ENCODE measurements at places on chromosomes 5 and 9.

DNA sequence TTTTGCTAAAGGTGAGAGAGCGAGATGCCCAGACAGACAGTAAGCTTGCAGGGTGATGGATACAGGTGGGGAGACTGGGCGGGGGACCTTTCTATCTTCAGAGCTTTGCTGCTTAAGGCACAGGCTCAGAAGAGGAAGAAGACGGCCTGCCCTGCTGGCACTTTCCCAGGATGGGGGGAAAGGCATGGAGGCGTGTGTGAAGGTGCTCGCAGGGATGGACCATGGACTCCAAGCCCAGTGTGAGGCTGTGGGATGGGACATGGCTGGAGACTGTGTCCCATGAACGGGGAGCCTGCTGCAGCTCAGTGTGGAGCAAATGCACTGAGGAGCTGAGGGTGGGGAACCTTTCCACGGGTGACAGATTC is 243.2 kb upstream of the IRX4 start:
- DNase-seq, result no peak

DNA sequence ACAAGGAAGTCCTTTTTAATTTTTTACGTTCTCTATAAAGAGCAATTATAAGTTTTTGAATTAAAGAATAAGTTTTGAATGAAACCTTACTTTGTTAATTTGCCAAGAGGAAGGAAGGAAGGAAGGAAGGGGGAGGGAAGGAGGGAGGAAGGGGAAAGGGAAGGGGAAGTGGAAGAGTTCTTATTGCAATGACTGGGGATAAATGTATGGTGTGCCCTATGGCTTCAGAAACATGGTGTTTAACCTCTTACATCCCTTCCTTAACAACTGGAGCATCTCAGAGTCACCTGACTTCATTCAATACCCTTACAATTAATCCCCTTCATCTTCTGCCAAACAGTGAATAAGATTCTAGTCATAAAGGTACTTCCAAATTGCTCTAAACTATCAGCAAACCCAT is 16.0 kb downstream of the CEMIP2 start:
- DNase-seq, result no peak

DNA sequence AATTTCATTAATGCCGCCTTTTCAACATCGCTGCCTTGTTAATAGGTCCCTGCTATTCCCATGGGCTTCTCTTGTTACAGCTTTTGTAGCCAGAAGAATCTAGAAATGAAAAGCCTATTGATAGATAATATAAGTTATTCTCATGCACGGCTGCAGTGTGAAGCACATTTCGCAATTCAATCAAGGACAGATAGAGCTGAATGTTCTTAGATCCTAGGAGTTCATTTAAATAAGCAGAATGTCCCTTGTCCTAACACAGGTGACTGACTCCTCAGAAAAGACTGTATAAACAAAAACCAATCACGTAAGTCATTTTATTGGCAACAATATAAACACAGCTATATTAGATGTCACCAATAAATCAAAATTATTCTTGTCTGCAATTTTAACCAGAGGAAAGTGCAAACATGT is 9.4 kb downstream of the GLIS3 start:
- no peak for DNase-seq

DNA sequence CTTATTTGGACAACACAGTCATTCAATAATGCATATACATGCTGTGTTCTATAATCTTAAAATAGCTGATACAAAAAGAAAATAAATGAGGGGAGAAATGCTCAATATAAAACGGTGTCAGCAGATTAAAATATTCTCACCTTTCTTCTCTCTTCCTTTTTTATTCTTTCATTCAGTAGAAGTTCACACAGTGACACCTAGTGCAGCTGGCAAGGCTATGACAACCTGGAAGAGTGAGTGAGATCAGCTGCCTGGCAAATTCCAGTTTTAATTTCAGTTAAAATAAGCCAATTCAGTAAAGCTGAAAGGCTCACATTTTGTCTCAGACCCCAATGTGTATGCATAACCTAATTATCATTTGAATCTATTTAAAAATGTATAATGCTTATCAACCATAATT is 150.3 kb downstream of the RASEF start:
- DNase-seq, result no peak

DNA sequence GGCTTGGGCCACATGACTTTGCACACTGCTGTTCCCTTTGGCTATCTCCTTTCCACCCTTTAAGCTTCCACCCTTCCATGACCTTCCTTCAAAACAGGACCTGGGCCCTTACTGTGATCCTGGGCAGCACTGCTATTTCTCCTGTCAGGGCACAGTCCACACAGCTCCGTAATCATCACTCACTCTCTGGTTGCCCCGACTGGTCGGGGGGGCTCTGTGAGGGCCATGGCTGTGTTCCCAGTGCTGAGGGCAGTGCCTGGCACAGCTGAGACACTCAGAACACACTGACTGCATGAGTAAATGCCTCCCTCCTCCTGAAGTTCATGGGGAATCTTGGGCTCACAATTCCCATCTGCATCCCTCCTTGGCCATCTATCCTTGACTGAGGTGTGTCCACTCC is 12.2 kb downstream of the TRAF1 start:
- DNase-seq, result no peak

DNA sequence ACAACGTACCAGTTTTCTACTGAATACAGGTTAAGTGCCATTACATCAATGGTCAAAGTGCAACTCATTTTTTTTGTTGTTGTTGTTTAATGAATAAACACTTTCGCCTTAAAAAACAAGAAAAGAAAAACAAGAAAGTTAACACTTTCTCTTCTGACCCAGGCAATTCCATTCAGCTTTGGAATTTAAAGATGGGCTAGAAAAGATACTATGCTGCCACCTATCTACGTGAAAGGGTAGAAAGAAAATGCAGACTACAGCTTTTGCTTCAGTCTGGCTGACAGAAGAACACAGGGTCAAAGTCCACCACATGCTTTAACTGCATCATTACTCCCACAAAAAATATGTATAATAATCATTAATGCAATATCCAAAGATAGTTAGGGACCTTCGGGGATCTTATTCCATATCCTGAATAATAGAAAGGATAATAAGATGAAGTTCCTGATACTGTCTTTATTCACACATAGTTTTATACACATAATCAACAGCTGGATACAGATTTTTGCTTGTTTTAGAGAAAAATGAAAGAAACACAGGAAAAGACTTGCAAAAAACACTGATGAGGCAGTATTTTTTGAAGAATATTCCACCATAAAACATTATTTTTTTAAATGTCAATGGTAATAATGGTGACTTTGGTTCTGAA is 40.4 kb downstream of the ZDHHC21 start:
- DNase-seq, result peak; percentile 57

GRCh38 chr9:2116073-2116472 is 100.9 kb downstream of the SMARCA2 start:
- DNase-seq, result peak; percentile 34

GRCh38 chr9:86575825-86576525 is 221.8 kb upstream of the TUT7 start:
- DNase-seq, result no peak

DNA sequence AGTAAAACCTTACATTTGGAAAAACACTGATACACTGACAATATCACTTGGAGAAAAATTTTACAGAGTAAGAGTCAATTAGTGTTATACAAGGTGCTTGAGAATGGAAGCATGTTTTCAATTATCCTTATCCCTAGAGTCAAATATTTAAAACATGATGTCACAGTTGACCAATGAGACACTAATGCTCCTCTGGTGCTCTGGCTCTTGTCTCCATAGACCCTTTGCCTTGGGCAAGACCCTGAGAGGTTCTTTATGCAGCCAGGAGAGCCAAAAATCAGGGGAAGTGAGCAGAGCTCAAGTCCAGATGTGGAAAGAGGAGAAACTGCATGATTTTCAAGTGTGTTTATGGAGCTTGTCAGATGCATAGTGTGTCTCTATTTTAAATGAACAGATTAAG is 153.9 kb downstream of the MARCHF11 start:
- DNase-seq, result peak; percentile 15

DNA sequence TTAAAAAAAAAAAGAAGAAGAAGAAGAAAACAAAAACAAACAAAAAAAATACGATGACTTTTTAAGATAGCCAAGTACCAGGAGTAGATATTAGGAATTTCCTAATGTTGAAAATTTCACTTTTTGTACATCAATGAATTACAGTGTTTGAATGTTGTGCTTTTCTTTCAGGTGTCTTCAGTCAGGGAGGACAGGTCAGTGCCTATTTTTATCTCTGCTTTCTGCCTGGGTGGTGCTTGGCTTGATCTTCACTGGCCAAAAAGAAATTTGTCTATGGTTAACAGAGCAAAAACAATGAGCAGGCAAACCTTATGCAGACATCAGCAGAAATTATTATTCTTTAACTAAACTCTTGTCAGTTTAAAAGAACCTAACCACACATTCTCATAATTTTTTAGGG is 3.0 kb downstream of the SPINK6 start:
- no peak for DNase-seq

GRCh38 chr5:62771341-62771740 is 192.7 kb downstream of the LRRC70 start:
- no peak for DNase-seq

DNA sequence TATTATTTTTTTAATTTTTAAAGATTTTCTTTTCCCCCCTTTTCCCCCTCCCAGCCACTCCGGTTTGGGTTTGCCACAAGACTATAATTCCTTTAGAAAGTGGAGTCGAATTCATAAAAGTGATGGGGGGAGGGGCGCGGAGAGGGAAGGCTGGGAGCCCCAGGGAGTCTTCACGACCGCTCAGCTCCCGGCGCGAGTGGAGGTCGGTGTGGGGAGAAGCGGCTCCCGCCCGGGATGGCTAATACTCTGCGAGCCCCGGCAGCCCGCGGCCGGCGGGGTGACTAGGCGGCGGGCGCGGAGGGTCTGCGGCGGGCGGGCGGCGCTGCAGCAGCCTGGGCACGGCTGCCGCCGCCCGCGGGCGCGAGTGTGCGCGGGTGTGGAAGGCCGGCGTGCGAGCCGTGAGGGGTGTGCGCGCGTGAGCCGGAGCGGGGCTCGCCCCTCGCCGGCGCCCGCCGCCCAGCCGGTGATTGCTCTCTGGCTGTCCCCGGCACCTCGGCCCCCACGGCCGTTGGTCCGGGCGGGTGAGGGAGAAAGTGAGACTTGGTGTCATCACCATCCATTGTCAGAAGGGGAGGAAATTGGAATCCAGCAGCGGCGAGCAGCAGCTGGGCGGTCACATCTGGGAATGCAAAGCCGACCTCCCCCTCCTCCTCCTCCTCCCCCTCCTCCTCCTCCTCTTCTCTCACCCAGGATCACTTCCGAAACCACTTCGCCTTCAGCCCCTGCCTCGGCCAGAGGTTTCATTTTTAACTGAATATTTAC is at the start of gene PARP8:
Gene PARP8 (plus strand): TSS at position 377 of the 762 bp plus-strand sequence. CDS start 459 bp downstream, outside the sequence.
- peak; percentile 49 for DNase-seq

DNA sequence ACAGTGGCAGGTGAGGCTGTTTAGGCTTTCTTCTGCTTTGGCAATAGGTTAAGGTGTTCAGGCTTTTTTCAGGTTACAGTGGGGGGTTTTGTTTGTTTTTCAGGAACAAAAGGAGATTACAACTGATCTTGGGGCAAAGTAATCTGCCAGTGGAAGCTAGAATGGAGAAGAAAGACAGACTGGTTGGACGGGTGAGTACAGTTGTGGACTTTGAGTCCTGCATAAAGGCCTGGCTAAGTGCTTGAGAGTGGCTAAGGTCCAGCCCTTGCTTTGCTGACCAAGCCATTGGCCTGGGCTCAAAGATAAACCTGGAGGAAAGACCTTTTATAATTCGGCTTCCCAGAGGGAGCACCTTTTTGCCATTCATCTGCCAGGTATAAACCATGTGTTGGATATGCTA is 63.1 kb downstream of the MTMR12 start:
- DNase-seq, result no peak

DNA sequence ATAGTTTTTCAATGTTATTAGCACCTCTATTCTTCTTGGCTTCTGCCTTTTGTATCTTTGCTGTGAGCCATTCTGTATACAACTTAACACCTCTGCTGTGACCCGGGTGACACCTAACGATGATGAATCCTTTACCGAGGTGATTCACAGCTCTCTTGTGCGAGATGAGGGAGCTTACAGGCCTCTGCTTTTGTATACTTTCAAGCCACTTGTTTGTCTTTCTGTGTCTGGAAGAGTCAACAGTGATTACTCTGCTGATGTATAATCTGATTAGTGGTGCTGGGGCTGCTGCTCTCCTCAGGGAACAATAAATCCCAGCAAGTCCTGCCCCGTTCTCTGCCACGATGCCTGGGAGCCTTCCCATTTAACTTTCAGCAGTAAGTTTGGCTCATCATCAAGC is 442.9 kb upstream of the SGCD start:
- DNase-seq, result no peak

DNA sequence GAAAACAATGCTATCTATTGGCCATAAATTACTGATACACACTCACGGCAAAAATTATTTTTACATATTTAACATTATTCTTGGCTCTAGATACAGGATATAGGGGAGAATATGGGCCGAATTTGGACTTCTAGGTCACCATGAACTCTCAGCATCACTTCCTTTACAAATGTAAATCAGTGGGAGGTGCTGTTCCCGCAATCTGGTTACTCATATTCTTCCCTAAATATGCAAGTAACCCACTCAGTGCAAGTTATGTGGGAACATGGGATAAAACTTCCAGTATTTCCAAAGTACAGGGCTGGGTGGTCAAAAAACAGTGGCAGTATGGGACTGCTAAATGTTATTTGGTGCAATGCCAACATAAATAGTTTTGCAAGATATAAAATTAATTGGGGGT is 145.6 kb downstream of the PPP2R2B start:
- DNase-seq, result no peak

DNA sequence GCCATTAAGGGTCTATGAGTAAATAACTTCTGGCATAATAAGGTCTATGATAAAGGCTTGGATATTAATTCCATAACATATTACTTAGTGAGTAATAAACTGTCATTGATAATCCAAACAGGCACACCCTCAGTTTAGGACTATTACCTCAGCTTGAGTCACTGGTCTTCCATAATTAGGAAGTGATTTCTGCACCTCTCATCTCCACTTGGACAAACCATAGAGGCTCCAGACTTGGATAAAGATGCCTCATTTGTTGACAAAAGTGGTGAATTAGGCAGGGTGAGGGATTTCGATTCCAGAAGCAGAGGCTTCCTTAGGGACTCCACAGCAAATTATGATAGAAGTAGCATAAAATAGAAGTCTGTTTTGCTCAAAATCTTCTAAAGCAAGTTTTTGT is 127.5 kb upstream of the MTAP start:
- peak; percentile 78 for DNase-seq

- DNase-seq, result no peak
These were observed 2.4 kb downstream of the PCYOX1L start for GRCh38 chr5:149360272-149360671.

- no peak for DNase-seq
These were observed 636.1 kb upstream of the KLF4 start for GRCh38 chr9:108125625-108126024.

DNA sequence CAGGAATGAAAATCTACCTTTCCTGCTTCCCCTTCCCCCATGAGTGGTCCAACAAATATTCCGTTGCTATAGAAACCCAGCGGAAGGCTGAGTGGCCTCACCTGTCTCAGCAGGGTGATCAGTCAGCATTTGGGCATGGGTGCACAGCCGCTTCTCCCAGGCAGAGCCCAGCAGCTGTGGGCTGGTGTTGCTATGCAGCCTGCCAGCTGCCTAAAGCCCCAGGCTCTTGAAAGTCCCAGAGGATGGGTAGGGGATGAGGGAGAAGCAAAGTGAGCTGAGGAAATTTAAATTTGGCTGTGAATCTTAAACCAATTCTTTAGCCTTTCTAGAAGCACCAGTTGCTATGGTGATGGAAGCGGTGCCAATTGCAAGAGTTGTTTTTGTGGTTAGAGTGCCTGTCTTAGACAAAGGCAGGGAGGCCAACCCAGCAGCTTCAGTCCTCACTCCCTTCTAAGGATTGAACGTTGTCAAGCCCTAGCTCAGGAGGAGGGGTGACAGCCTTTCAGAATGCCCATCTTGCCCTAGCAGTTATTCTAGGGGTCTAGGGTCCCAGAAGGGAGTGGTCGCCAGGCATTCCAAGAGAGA is 151.5 kb upstream of the PITX1 start:
- peak; percentile 31 for DNase-seq

Data from HCEC 1CT (cell line).